Stimulated activated CD8-positive, alpha-beta memory T cell treated with anti-CD3 and anti-CD28 coated beads, Interleukin-7, amount 100 ng/mL, for 1 hour (primary cell): ENCODE measurements at places on chromosomes 16 and 17.

- no peak for DNase-seq
Measured at GRCh38 chr17:62674841-62675240, 47.4 kb downstream of the MRC2 start.

DNA sequence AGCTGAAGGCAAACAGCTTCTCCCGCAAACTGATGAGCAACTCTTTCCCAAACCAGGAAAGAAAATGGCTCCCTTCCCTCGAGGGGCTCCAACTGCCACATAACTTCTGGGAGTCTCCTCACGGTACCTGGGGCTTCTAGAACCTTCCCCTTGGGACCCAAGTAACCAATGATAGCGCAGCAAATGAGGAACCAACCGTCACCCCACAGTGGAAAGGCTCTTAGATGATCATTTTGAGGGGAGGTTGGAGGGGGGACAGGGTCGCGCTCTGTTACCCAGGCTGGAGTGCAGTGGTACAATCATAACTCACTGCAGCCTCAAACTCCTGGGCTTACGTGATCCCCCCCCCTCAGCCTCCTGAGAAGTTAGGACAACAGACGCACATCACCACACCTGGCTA, at the start of gene DNAH17:
DNAH17 (minus strand) TSS at position 101 of the 400 bp plus-strand sequence. CDS start 2,339 bp downstream, outside the sequence.
- no peak for DNase-seq

GRCh38 chr17:5933430-5933829, 136.7 kb upstream of the WSCD1 start:
- no peak for DNase-seq

DNA sequence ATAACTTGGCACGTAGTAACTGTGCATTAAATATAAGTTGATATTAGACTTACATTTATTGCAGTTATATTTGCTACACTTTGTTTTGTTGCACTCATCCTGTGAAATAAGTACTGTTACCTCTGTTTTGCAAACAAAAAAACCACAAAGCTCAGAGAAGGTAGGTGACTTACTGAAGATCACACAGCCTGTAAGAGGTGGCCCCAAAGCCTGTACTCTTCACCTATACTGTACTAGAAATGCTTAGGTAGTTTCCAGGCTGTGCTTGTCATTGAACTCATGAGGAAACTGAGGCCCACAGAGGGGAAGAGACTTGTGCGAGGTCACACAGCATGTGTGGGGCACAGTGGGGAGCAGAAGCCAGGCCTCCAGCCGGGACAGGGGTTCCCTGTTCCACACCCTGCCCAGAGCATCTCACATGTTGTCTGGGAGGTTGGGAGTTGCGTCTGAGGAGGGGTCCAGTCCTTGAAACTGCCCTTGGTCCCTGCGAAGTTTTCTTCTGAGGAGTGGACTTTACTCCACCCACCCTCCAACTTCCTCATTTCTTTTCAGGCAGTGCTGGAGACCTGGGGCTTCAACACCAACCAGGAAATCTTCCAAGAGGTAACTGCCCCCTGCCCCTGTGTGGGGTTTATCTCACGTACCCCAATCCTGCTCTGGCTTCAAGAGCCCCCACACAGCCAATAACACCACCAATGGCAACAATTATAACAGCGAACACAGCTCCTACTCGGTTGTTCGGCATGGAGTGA, 13.0 kb downstream of the CETP start:
- DNase-seq, result no peak

DNA sequence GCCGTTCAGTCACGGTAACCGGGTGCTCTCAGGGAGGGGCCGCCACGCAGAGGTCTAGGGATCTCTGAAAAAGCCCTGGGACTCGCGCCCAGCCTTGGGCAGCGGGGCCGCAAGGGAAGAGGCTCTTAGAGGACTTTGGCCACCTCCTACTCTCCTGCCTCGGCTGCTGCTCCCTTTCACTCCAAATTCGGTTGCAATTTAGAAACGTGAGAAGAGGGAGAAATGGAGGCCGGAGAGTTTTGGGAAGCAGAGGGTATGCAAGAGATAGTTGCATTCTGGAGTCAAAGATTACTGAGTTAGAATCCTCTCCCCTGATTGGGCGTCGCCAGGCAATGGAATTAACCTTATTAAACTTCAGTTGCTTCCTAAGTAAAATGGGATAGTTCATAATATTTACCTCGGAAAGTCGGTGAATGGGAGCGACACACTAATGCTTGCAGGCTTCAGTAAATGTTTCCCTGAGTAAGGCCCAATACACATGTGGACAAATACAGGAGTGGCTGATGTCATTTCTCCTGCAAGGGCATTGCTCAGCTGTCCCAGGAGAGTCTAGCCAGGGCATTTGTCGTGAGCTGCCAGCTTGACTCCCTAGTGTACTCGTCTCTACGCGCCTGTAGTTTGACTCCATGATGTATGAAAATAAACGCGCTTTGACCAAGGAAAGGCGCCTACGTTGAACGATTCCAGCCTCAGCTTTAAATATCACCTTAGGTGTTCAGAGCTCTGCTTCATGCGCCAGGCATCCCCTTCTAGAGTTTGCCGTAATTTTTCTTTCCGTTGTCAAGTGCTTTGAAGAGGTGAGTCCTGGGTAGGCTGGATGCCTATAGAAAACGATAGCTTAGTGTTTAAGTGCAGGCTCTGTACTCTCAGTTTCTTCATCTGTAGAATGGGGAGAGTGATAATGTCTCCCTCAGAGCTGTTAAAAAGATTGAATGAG, 667 bp downstream of the OGFOD1 start:
- DNase-seq, result no peak

GRCh38 chr17:30812218-30813177, 12.0 kb downstream of the CRLF3 start:
- no peak for DNase-seq

- DNase-seq, result no peak
Measured at GRCh38 chr17:59353106-59353854, 21.8 kb downstream of the YPEL2 start.

GRCh38 chr17:80486692-80487091, 10.3 kb upstream of the NPTX1 start:
- DNase-seq, result no peak

- no peak for DNase-seq
Measured at GRCh38 chr16:75919664-75920063, 193.4 kb upstream of the CPHXL start.

DNA sequence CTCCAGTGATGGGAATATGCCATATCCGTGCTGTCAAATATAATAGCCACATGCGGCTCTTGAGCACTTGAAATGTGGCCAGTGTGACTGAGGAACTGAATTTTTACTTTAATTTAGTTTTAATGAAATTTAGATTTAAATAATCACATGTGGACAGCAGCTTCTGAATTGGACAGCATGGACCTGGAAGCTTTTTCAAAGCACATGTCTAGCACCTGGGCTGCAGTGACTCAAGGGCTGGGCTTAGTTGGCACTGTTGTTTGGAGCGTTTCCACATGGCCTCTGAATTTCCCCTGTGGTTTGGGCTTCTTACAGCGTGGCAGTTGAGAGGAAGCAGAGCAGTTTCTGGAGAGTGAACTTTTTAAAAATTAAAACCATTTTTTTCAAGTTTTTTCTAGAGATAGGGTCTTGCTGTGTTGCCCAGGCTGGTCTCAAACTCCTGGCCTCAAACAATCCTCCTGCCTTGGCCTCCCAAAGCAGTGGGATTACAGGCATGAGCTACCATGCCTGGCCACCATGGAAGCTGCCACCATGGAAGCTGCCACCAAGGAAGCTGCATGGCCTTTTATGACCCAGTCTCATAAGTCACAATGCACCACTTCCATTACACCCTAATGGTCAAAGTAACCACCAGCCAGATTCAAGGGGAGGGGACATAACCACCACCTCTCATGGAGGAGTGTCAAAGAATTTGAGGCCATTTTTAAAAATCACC, 6.7 kb upstream of the TOB1 start:
- no peak for DNase-seq

GRCh38 chr16:68283801-68284598, 19.7 kb downstream of the SLC7A6 start:
- DNase-seq, result no peak

- no peak for DNase-seq
Measured at GRCh38 chr16:47979616-47980182, 176.1 kb downstream of the ABCC12 start.

- no peak for DNase-seq
Measured at GRCh38 chr17:62791235-62791734, 16.8 kb downstream of the MARCHF10 start.

DNA sequence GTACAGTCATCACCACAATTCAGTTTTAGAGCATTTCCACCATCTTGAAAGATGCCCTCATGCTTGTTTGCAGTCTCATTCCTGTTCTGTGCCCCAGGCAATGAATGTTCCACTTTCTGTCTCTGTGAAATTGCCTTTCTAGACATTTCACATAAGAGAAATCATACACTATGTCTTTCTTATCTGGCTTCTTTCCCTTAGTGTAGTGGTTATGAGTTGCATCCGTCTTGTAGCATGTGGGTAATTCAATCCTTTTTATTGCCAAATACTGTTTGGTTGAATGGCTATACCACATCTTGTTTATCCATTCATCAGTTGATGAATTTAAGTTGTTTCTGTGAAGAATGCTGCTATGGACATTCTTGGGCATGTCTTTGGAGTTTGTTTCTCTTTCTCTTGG, 132.5 kb upstream of the PLCG2 start:
- DNase-seq, result no peak

- DNase-seq, result no peak
Measured at GRCh38 chr16:12016291-12016947, 39.9 kb downstream of the SNX29 start.

DNA sequence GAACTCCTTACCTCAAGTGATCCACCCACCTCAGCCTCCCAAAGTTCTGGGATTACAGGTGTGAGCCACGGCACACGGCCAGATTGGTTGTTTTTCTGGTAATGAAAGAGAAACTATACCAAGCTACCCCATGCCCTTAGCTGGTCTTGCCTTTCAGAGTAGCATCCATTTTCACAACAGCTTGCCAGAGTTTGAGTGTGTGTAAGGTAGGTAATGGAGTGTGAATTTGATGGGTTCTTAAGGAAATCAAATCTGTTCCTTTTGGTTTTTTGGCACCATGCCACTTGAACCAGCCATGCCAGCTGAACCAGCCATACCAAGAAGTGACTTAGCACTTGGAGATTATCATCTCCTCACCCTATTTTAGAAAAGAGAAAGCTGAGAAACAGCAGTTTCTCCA, 5.1 kb downstream of the CALCOCO2 start:
- no peak for DNase-seq

- no peak for DNase-seq
Measured at GRCh38 chr17:79803997-79804855, 7.3 kb upstream of the CBX8 start.

GRCh38 chr17:58338454-58338840, 9.9 kb upstream of the TSPOAP1 start:
- DNase-seq, result no peak

- no peak for DNase-seq
Measured at GRCh38 chr16:88403794-88404581, 21.2 kb downstream of the ZNF469 start.

DNA sequence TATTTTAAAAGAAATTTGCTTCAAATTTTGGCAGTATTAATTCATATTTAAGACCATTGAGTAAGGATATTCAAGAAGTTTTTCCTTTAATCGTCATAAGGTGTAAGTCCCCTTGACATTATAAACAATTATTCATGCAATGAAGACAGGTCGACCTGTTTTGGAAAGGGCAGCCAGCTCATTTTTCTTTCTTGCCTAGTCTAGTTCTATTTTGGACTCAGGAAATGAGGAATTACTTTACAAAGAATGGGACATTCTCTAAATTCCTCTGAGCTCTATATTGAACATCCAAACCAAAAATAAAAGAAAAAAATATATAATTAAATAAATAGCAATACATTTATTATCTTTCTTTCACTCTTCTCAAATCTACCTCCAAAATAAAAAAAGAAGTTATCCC, 595.6 kb upstream of the KIF2B start:
- DNase-seq, result no peak

- DNase-seq, result no peak
Measured at GRCh38 chr16:68355447-68356248, 44.8 kb downstream of the PRMT7 start.

DNA sequence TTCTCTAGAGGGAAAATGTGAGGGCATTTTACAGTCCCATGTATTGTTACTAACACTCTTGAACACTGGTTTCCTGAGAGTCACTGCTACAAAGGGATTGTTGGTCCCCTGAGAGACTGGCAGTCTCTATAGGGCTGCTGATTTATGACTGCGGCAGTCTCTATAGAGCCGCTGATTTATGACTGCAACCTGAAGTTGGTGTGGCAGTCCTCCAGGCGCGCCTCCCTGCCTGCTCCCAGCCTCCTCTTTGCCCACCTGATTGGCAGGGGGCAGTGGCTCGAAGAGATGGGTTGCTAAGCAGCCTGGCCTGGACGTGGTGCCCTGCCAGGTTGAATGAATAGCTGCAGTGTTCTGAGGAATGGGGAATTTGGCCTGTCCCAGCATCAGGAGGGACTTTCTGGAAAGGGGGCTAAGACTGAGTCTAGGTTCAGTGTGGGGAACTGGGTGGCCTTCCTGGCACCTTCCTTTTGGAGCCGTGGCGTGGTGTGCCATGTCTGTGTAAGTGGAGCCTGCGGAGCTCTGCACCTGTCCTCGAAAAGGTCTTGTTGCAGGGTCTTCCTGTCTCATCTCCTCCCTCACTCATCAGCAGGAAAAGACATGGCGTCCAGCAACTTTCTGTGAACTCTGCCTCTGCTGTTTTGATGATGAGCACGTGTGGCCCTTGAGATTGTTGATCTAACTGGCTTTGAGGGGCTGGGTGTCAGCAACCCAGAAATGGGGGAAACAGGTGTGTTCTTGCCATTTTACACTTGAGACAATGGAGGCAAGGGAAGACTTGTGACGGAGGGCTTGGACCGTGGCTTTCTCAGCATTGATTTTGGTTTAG, 24.9 kb downstream of the SAP30BP start:
- no peak for DNase-seq

- DNase-seq, result no peak
Measured at GRCh38 chr17:7915179-7915610, 894 bp downstream of the RNF227 start.

- DNase-seq, result no peak
Measured at GRCh38 chr17:16100737-16101400, 101.2 kb downstream of the TTC19 start.

GRCh38 chr17:6998855-6999508, 3.1 kb downstream of the ALOX12 start:
- DNase-seq, result no peak

DNA sequence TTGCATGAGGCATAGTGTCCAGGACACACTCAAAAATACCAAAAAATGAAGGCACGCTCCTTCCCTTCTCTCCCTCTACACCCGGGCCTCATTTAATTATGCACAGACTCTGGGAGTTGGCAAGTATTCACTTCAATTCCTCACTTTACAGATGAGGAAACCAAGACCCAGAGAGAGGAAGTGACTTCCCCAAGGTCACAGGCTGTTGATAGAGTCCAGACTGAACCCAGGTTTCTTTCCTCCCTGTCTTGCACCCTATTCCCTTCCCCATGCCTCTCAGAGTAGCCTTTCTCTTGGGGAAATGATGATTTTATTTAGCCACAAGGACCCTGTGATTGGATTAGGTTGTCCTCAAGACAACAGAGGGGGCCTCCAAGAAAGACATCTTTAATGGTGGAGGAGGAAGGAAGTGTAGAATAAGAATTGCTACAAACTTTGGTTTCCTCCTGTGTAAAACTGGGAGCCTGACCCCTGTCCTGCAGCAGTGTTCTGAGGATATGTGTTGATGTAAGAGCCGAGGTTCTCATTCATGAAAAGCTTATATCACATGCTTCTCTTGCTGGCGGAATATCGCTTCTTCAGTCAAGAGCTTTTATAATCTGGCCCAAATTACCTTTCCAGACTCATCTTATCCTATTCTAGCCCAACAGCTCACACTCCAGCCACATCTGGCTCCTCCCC, 48.8 kb upstream of the SIAH1 start:
- DNase-seq, result no peak
